HT-29 (cell line): ENCODE measurements at places on chromosomes 4 and X.

DNA sequence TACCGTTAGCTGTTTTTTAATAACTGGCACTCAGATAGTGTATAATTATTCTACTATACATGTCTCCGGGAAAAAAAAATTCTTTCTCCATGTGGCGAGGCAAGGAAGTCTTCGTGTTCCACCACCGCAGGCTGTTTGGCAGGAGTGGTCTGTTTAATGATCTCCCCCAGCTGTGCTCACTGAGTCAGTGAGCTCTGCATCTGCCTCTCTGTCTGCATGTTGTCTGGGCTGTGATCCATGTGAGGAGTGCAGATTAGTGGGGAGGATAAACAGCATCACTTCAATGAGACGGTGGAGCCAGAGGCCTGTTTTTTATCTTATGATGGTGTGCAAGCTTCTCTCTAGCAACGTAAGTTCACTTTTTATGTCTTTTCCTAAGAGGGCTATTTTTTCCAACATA is 69.8 kb downstream of the RPS3A start:
- DNase-seq, result no peak

GRCh38 chrX:57900975-57901374 is 9.3 kb downstream of the ZXDA start:
- DNase-seq, result no peak

GRCh38 chr4:128800701-128801284 is 8.7 kb upstream of the JADE1 start:
- DNase-seq, result no peak

DNA sequence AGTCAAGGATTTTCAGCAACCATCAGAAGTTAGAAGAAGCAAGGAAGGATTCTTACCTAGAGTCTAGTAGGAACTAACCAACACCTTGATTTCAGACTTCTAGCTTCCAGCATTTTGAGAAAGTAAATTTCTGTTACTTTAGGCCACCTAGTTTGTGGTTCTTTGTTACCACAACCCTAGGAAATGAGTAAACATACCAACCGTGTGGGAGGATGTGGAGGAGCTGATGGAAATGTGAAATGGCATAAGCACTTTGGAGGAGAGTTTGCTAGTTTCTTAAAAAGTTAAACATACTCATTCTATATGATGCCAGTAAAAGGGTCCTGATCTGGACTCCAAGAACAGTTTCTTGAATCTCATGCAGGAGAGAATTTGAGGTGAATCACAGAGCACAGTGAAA is 679.4 kb downstream of the PDHA2 start:
- no peak for DNase-seq

- DNase-seq, result no peak
Measured at GRCh38 chrX:132077414-132077813, 50.4 kb downstream of the FRMD7 start.

DNA sequence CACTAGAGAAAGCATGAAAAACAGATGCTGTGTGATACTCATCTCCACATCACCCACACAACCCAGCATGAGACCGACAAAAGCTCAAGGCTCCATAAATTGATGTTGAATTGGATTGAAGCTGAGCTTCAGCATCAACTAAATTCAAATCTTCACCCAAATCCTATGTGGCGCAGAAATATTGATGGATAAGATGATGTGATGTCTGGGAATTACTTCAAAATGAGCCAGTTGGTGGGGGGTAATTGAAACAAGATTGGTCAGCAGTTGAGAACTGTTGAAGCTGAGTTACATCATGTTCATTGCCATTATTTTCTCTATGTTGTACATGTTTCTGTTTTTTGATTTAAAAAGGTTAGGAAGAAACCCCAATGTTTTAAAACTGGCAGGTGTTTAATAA is 166.5 kb upstream of the STS start:
- DNase-seq, result no peak

- DNase-seq, result peak; percentile 81
Measured at GRCh38 chrX:149717803-149718202, 5.9 kb downstream of the MAGEA11 start.

DNA sequence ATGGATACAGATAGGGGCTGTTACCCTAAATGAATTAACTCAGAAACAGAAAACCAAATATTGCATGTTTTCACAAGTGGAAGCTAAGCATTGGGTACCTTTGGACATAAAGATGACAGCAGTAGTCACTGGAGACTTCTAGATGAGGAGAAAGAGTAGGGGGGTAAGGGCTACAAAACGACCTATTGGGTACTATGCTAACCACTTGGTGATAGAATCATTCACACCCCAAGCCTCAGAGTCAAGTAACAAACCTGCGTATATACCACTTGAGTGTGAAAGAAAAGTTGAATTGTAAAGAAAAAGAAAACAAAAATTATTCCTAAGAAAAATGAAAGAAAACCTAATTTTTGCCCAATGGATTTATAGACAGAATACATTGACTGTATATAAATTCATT is 7.7 kb upstream of the ARAP2 start:
- DNase-seq, result no peak

DNA sequence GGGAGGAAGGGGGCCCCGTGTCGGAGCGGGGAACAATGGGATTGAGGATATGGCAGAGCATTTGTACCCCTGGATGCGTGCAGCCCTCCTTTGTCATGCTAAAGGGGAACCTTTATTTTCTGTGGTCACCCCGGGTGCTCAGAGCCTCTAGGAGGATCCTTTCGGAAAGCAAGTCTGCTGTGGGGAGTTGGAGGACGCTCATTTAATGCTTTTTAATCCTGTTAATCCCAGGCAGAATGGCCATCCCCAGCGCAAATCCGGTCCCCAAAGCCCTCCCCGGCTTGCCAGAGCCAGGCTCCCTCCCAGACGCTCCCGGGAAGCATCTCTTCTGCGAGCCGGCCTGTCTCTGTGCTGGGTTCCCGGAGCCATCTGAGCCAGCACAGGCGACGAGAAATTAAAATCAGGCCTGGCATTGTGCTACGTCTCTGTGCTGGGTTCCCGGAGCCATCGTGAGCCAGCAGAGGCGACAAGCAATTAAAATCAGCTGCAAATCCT is 113.2 kb upstream of the PPP2R3B start:
- DNase-seq, result no peak

GRCh38 chr4:1216869-1217294 is 32.0 kb downstream of the CTBP1 start:
- DNase-seq, result no peak

DNA sequence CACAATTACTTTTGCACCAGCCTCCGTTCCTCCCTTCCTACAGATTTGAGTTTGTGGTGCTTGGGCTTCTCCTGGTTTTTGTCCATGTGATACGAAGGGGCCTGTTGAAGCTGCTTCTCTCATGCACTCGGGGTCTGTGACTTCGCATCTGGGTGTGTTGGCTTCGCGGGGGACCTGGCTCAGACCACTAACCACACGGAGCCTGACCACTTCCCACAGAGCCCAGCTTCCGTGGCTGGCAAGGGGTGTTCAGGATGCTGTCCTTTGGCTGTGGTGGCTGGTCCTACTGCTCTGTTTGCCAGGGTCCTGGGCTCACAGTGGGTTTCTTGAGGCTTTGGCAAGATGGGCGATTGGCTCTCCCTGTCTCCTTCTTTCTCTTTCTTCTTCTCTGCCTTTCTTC is 19.8 kb upstream of the XG start:
- DNase-seq, result no peak

DNA sequence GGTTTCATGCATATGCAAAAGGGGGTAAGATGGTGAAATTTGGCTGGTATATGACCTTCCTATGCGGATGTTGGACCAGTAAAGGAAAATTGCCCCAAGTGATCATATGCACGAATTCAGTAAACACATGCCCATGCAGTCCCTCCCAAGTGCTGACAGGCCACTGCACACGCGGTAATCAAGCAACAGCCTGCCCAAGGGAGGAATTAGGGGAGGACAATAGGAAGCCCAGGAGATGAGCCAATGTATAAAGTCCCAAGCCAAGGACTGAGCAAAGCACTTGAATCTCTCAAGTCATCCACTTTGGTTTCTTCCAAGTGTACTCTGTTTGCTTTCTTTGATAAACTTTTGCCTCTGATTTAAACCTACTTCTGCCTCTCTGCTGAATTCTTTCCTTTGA is 21.1 kb downstream of the MAGEB16 start:
- DNase-seq, result no peak

DNA sequence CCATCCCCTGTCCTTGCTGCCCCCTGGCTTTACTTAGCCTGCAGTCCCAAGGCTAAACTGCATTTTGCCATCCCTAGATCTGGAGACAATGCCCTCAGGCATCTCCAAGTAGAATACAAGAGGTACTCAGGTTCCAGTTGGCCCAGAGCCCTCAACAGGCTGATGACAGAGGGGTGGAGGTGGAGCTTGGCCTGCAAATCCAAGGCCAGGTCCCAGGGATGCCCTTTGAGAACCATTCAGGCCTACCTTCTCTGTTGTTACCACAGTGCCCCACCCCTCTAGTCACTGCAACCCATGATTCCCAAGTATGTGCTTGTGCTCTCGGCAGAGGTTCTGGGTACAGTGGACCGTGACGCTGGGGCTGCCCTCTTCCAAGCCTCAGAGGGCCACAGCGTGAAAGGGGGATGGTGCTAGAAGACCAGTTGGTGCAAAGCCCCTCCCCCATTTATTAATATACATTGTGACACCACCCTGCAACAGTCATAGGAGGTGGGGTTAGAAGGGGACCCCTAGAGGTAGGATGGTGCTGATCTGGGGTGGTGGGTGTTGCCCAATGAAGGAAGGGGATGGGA is 6.4 kb upstream of the UBA1 start:
- DNase-seq, result no peak

- DNase-seq, result no peak
Measured at GRCh38 chr4:54745031-54745770, 87.4 kb downstream of the KIT start.

DNA sequence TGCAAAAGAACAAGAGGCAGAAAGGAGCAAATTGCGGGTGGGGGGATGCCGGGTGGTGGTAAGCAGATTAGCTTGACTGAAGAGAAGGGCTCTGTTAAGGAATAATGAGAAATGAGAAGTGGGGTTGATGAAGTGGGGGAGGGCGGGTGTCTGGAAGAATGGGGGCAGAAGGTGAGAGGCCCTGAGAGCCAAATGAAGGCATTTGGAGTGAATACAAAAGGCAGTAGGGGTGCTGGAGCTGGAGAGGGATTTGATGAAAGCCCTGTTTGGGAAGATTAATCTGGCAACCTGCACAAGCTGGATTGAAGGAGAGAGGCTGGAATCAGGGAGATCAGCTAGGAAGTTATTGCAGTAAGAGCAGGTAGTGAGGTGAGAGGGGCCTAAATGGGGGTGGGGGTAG is 82.1 kb downstream of the GUCY2F start:
- no peak for DNase-seq

DNA sequence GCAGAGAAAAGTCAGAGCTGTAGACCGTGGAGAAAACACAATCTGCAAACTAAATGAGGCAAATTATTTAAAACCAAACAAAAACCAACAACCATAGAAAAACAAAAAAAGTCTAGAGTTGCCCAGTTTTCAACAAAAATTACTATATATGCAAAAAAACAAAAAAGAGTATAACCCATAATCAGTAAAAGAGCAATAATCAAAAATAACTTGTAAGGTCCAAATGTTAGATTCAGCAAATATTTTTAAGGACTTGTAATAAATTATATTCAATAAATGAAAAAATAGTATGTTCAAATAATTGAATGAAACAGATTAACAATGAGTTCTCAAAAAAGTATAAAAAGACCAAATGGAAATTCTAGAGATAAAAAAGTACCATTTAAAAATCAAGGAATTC is 130.5 kb downstream of the LRBA start:
- DNase-seq, result no peak

DNA sequence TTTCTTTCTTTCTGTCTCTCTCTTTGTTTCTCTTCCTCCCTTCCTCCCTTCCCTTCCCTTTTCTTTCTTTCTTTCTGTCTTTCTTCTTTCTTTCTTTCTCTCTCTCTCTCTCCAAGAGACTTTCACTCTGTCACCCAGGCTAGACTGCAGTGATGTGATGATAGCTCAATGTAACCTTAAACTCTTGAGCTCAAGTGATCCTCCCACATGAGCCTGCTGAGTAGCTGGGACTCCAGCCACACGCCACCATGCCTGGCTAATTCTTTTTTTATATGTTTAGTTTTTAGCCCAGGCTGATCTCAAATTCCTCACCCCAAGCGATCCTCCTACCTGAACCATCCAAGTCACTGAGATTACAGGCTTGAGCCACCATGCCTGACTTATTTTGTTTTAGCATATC is 64.3 kb upstream of the EMCN start:
- DNase-seq, result no peak

DNA sequence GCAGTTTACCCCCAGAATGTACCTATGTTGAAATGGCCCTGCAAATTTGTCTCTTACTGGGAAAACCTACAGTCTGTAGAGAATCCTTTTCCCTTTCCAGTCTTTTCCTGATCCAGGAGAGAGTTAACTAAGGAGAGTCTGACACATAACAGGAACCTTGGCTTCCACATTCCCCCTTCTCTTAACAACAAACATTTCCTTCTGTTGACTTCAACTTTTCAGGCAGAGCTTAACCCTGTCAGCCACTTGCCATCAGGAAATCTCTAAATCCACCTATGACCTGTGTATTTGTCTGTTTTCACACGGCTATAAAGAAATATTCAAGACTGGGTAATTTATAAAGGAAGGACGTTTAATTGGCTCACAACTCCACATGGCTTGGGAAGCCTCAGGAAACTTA is 45.6 kb upstream of the GPR78 start:
- DNase-seq, result no peak

- DNase-seq, result no peak
Measured at GRCh38 chr4:8310306-8310705, 40.8 kb downstream of the HTRA3 start.

DNA sequence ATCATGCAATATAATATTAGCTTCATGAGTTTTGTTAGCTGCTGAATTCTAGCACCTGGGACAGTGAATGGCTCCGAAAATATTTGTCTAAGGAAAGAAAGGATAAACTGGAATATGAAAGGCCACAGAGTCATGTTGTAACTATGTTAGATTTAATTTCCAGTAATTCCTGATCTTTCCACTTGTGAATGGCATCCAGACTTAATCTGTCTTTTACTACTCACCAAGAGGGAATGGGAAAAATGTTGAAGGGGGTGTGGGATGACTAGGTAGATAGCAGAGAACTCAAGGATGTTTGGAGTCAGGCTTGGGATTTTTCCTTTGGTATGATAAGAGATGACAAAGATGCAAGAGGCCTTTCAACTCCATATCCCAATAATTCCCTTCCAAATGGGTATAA is 9.4 kb downstream of the ADH6 start:
- DNase-seq, result no peak

DNA sequence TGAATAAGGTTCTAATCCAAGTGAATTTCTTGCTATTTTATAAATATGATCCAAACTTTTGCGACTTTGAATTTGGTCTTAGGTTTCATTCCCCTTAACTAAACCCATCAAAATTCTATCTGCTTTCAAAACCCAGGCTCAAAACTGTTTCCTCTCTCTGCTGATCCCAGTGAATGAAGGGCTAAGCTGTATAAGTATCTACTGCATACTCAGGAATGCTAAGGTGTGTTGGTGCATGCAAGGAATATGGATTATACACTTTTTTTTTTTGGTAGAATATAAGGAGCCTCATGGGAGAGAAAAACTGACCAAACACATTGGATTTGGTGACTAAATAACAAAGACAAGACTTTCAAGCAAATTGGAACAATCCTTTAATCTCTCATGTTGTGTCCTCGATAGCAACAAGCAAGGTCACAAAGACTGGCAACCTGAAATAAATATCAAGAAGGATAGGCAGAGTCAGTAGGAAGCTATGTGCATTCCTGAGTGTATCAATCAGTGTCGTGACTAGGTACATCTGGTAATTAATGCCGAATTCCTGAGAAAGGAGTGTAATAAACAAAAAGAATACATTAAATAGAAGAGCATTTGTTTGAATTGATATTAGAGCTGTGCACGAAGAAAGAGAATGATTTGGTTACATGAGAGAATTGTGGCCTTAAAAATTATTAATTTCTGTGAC is 74.3 kb upstream of the KCTD8 start:
- no peak for DNase-seq

- DNase-seq, result no peak
Measured at GRCh38 chr4:136078976-136079375, 1453.3 kb downstream of the PCDH18 start.

GRCh38 chr4:174281182-174281737 is 2.2 kb downstream of the FBXO8 start:
- DNase-seq, result no peak
